GM18507 (cell line): ENCODE measurements at places on chromosomes 2 and 18.

- no peak for DNase-seq
These were observed 251.3 kb upstream of the PXDN start for GRCh38 chr2:1995584-1995983.

GRCh38 chr2:188527581-188527993 is 235.9 kb downstream of the GULP1 start:
- DNase-seq, result no peak

GRCh38 chr2:95158891-95159619 is 593 bp downstream of the ZNF514 start:
- DNase-seq, result no peak

GRCh38 chr2:187174582-187174981 is 273.5 kb downstream of the CALCRL start:
- DNase-seq, result no peak

- no peak for DNase-seq
These were observed at the start of gene CGREF1 for GRCh38 chr2:27118525-27119329. Gene CGREF1, minus strand, starts transcription at chr2:27119128. Its CDS starts 14,762 bp downstream, at chr2:27104366.

DNA sequence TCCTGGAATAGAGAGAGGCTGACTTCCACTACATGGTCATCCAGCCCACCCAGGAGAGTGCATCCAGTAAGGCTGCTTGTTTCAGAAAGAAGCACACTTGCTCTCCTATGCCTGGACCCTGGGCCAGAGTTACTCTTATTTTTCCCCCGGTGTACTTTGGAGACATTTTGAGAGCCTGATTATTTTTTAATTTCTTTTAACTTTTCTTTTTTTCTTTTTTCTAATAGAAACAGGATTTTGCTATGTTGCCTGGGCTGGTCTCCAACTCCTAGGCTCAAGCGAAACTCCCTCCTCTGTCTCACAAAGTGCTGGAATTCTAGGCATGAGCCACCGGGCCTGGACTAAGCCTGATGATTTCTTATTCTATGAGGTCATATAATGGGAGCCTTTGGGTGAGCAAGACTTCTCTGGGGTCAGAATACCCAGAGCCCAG is 62.2 kb downstream of the RPL37A start:
- no peak for DNase-seq

- DNase-seq, result no peak
These were observed 73.1 kb downstream of the MAPK4 start for GRCh38 chr18:50632895-50633515.

DNA sequence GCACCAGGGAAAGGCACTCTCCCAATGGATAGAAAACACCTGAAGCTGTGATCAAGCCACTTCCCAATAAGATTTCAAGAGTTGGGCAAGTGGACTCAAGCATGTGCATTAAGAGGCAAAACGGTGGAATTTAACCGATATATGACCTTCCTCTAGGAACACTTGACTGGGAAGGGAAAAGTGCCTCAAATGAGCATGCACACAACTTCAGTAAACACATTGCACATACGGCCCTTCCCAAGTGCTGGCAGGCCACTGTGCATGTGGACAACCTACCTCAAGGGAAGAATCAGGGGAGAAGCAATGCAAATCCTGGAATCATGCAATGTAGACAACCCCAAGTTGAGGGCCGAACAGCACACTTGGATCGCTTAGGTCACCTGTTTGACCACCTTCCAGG is 23.9 kb upstream of the SH3RF3 start:
- DNase-seq, result no peak

DNA sequence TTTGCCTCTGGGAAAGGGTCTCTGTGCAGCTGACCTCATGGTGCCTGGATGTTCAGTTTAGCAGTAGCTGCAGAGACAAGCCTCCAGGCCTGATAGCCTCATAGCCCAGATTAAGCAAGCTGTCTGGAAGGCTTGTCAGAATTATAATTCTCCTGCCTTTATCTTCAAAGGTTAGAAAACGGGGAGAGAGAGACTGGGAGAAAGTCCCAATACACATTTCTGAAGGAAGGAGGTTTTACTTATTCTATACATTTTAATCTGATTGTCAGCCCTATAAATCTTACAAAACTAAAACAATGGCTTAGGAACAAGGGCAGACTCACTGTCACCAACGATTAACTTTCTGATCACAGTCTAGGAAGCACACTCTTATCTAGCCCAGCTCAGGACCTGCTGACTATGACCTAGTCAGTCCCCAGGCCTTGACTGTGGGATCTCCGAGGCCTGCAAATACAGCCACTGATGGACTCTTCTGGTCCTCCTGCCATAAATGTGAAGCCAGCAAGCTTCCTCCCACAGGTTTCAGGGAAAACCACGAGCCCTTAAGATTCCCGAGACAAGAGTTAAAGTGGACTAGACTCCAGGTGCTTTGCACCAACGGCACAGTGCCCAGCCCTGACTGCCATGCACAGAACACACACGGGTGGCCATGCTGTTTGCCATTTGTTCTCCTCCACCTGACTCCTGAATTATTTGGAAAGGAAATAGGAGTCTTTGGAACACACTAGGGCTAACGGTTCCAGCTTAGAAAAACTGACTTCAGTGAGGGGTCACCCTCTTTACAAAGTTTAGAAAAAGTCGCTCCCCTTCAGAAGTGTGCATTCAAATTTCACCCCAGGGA is 111.4 kb upstream of the SMAD7 start:
- no peak for DNase-seq

DNA sequence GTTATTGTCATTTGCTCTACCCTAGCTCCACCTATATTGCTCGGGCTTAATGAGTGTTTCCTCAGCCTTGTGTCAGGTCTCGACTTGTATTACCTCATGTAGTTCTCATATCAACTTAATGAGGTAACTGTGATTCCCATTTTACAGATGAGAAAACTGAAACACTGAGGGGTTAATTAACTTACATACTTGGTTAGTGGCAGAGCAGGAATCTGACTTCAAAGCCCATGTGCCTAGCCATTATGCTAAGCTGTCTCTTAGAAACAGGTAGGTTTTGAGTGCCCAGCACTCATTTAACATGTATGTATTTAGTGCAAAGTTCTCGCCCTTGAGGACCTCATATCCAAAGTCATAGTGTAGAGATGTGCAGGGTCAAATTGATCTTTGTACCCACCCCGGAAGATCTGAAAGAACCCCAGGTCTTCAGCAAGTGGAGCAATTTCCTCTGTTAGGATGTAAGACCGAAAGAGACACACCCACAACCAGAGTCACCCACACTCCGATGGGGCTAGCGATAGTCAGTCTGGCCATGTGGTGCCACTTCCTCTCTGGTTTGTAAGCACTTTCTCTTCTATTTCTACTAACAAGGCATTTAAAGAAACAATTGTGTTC is 121.0 kb upstream of the SLC39A10 start:
- DNase-seq, result peak; percentile 51

DNA sequence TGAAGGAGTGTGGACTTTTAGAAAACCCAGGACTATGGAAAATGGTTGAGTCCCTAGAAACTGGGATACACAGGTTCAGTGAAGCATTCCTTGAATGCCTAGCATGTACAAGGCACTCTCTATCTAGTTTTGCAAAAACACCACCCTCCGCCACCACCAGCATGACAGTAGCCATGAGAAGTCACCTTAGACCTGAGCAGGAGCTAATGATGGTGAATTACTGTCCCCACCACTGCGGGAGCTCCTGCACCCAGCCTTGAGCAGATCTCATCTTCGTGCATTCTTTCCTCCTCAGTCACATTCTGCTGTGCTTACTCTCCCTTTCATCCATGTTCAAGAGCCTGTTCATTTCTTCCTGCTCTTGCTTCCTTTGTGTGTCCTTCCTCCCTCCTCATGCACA is 86.2 kb upstream of the ZNF516 start:
- DNase-seq, result no peak

DNA sequence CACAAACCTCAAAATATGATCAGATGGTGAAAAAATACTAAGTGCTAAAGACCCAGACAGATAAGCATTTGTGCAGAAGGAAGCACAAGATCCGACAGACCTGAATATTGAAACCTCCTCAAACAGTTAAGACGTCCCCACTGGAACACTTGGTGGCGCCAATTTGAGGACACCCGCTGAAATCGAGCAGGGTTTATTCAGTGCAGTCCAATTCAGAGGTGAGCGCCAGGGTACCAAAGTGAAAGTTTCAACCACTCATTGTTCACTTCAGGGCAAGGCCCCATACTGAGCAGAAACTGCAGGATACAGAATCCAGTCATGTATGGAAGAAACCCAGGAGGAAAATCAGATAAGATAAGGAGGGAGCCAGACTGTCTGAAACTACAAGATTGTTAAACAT is 417.6 kb downstream of the LRRTM4 start:
- DNase-seq, result no peak

DNA sequence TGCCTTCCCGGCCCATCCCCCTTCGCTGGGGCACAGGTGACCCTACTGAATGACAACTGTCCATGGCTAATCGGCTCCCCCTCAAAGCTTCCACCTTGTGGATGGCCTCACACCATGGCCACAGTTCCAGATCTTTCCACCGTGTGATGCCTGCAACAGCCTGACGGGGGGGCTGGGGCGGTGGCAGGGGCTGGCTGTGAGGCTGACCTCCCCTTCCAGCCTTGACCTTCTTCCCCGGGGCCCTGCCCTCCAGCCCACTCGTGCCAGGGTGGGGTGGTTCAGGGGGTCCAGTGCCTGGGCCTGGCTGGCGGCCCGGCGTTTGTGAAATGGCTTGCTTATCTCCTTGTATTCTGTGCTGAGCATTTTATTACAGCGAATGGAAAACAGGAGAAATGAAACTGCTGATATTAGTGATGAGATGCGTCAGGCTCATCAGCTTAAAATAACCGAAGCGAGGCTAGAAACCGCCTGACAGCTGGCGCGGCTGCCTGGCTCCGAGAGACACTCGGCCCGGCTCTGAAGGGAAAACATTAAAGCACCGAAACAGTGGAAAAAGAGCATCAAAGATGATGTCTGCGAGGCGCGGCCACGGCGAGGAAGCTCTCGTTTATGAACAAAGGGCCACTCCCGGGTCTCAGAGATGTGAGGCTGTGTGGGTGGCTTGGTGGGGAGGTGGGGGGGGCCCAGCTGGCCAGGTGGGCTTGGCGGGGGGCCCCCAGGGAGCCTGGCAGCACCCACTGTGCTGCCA is 916 bp upstream of the PDCD1 start:
- DNase-seq, result peak; percentile 62

DNA sequence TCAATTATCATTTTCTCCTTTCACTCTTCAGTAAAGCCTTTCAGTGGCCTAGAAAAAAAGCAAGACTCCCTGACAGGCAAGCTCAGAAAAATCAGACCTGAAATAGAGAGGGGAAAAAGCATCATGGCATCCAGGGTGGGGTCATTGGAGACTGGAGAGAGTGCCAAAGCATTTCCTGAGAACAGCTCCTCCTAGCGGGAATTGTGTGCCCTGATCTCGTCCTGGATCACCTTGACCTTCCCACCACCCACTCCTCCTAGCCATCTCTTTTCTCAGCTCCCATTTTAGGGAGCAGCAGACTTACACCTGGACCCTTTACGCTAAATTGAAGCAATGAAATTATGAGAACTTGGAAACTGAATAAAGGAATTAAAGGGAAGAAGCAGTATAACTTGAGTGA is 176.6 kb downstream of the VWC2L start:
- DNase-seq, result no peak

DNA sequence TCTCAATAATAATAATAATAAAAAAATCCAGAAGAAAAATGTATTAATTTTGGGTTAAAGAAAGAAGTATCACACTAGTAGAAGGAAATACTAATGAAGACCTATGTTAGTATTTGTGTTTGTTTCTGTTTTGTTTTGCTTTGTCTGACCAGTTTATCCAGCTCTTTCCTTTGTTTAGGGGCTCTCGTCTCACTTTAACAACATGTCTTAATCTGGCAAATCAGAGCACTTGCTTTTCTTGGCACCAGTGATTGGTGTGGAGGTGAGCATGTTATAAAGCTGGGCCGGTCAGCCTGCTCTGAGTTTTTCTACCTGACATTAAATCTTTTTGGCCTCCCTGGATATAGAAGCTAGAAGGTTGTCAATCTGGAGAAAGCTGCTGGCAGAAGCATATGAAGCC is 15.1 kb upstream of the MEX3C start:
- DNase-seq, result no peak
